Fibroblast of lung (primary cell): ENCODE measurements at places on chromosomes 5 and 9.
A peak's percentile ranks its signal among the peaks of the same experiment; 100 is the strongest.

DNA sequence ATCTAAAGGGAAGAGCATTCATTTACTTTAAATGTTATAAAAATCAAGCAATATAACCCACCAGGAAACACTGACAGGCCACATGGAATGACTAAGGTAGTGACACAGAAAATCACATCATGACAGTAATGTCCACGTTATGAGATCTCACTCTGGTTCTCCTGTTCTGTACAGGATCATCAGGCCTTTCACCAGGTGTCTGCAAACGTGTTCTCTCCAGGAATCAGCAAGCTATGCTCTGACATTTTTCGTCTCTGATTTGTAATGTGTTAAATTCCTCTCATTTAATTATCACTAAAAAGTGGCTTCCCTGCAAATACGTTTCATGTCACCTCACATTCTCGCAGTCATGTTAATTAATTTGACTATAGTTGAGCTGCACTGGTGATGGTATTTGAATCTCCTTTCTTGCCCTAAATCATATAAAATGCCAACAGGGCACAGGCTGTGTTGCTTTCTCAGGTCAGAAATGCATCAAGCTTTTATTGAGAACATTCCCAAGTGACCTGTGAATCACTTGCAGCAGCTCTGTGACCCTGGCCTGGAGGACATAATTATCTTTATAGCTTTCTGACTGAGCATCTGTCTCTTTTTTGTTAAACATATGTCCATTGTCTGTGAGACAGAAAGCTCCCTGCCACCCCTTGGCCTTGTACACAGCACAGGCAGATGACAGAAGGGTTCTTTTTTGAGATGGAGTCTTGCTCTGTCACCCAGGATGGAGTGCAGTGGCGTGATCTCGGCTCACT, 196.2 kb downstream of the DIRAS2 start:
- DNase-seq = no peak

DNA sequence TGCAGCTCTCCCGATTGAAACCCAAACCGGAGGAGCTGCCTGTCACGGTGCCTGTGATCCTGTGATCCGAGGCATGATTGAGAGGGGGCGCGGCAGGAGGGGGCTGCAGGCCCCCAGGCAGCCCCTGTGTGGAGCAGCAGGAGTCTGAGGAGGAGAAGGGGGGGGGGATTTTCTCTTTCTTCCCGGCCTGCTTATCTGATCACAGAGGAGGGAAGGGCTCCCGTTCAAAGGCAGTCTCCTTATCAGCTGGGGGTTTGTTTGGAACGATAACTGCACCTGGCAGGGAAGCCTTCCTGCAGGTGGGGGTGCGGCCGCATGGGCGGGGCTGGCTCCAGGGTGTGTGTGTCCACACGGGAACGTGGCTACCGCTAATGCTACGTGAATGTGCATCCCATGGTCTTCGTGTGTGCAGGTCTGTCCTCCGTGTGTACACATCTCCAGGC, 38.4 kb downstream of the LMX1B start:
- DNase-seq = no peak

DNA sequence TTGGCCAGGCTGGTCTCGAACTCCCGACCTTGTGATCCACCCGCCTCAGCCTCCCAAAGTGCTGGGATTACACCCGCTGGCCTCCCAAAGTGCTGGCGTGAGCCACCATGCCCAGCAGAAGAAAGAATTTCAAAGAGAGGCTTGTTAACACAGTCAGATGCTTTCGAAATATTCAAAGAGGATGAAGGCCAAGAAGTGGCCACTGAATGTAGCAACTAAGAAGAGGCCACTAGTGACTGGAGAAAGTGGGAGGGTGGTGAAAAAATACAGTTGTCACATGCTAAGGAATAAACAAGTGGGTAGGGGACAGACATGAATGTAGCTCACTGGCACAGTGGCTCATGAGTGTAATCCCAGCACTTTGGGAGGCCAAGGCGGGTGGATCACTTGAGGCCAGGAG, 13.0 kb upstream of the TPM2 start:
- DNase-seq = no peak

DNA sequence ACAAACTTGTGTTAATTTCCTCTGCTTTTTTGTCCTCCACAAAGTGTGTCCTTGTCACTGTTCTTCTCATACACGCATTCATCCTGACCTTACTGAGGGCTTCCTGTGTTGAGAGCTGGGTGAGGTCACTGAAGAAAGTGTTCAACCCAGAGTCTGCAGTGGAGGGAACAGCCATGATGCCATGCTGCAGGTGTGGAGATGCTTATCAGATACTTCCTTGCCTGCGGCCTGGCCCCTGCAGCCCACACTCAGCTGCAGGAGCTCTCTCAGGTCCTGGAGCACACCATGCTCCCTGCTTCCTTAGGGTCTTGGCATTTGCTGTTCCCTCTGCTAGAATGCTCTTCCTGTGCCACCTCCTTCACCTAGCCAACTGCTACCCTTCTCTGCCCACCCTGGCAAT, 108.1 kb upstream of the SPRY4 start:
- peak; percentile 18 for DNase-seq

DNA sequence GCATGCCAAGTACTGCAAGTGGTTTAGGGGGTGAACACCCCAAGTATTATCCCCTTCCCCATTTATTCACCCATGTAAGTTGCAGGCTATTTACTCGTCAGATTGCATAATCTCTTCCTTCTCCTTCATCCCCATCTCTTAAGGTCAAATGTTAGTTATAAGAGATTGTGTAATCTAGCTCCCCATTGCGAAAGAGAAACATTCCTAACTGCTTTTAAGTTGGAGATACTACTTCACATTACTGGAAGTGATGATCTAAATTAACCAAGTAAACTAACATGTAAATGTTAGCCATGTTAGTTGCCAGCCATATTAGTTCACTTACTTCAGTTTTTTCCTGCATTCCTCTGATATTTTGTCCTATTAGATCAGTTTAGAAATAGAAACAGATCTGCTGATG, 262.3 kb downstream of the TAF11L14 start:
- peak; percentile 46 for DNase-seq
